Glomerular endothelial cell (primary cell): ENCODE measurements at places on chromosomes 13 and 19. TPM values are rescaled to one million over a fixed set of nuclear protein-coding genes. Genes with fewer than 3 reads are reported as not detected.

Gene MCEMP1
- not detected in 2 replicates for total RNA-seq

DNA sequence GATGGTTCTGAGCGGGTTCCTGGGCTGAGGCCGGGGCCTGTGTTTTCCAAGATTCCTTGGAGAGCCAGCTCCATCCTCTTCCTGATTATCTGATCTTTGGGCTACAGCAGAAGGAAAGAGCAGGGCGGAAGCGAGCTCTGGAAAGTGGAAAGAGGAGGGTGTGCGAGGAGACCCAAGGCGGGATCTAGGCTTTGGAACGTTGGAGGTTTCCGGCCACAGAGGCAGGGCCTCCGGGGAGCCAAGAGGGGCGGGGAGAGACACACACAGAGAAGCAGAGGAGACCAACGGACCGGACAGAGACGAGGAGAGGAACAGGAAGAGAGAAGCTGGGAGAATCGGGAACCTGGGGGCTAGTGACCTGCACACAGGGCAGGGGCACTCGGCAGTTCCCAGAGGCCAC lies at the start of gene CLEC11A:
Gene CLEC11A (plus strand): TSS at position 296 of the 400 bp plus-strand sequence. CDS start 162 bp downstream, outside the sequence.
- no peak for DNase-seq

Gene FRY
- 18.2 and 20.2 TPM in 2 replicates for total RNA-seq

GRCh38 chr19:41746593-41747227 lies 8.6 kb upstream of the CEACAM6 start:
- peak; percentile 10 for DNase-seq

DNA sequence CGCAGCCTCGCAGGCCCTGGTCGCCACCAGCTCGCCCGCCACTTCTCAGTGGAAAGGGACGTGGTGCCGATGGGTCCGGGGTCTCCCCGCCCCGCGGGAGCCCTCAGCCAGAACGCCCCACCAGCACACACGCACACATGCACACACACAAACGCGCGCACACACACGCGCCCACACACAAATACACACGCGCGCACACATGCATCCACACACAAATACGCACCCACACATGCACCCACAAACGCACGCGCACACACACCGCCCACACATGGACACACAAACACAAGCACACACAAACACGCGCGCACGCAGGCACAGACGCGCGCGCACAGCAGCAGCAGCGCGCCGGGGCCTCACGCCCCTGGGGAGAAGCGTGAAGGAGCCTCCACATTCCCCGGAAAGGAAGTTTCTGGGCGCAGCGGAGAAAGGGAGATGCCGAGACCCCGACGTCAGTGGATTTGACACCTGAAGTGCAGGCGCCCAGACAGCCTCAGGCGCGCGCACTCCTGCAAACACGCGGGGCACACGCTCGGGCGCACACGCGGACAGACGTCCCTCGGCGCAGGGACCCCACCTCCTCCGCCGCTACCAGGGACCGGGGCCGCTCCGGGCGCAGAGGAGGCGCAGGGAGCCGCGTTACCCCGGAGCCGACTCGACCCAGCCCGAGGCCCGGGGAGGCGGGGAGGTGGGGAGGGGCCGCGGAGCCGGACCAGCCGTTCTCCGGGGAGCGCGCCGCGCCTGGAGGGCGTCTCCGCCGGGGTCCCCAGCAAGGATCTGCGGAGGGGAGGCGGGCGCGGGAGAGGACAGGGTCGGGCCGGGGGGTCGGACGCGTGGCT lies 622 bp downstream of the RASA3 start:
- DNase-seq = no peak

DNA sequence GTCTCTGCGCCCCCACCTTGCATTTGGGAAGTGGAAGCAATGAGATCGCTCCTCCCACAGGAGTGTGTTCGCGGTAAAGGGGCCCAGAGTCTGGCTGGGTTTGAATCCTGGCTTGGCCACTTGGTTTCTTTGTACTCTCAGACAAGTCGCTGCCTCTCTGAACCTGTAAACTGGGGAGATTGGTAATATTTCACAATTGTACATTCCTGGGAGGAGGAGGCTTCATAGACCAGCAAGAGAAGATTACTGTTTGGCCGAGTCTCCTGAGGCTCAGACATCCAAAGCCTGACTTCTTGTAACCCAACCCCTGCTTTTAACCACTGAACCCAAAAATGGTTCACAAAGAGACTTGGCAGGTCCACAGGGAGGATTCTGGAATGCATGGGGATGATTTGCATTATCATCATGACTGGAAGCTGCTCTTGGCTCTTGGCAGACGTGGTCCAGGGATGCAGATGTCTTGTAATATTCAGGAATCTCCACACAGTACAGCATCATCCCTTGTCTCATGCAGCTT lies 13.6 kb upstream of the STRN4 start:
- no peak for DNase-seq

GRCh38 chr13:74258961-74259360 lies 124.8 kb upstream of the KLF12 start:
- DNase-seq = no peak

DNA sequence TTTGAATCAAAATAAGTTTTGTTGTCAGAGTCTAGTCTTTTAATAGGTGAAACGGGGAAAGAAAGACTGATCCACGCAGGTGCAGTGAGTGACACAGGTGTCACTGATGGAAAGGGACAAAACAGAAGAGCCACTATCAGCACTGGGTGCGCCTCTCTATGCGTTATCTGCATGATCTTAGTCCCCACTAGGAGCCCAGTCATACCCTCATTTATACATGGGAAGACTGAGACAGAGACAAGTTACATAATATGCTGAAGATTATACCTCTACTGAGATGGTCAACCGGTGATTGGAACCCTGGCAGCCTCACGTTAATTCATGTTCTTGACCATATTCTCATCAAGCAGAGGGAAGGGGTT lies 3.4 kb downstream of the LRCH1 start:
- DNase-seq = no peak

DNA sequence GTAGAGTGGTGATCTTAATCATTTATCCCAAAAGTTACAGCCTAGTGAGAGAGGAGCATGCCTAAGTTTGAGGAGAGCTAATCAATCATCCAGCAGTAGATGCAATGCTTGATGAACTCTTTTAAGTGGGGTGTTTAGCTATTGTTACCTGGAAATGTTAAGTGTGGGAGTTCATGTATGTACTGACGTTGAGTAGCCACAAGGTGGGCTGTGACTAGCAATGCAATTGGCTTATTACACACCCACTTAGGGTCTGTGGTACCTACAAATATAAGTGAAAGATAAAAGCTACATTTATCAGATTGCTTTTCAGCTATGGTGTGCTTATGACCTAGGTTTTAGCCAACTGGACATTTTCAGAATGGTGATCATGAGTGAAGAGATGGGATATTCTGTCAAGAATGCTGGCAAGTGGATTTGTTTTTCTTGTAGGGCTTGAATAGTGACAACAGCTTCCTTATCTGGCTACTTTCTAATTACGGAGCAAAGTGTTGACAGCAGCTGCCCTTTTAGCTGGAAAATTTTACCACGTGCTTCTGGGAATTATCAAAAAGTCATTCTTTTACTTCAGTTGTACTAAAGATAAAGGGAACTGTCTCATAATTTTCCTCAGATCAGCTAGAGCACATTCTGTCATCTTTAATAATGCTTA lies 170.6 kb downstream of the POSTN start:
- no peak for DNase-seq
